Kidney capillary endothelial cell (primary cell): ENCODE measurements at places on chromosomes 6 and 20.

GRCh38 chr20:45312241-45312640, 4.1 kb upstream of the MATN4 start:
- DNase-seq: no peak

GRCh38 chr20:37220731-37221130, 40.9 kb downstream of the GHRH start:
- no peak for DNase-seq

GRCh38 chr6:111894272-111894671, 21.0 kb upstream of the FYN start:
- DNase-seq: no peak

GRCh38 chr6:56581296-56581925, 61.3 kb downstream of the DST start:
- DNase-seq: no peak

DNA sequence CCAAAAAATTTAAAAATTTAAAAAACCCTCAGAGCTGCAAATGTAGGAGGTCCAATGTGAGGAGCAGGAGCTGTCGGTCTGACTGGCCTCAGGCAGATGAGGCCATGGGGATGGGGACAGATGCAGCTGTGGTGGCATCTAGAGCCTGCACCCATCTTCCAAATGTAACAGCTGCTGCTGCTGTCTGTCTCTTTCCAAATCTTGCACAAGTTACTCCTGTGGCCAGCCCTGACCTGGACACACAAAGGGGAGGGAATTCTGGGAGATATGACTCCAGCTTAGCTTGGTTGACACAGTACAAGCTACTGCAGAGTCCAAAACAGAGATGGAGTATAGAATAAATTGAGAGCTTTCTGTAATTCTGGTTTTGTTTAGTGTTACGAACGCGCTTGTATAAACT, 115.2 kb downstream of the PRND start:
- no peak for DNase-seq

GRCh38 chr20:31987744-31988143, 19.8 kb downstream of the XKR7 start:
- peak; percentile 97 for DNase-seq

GRCh38 chr20:50510706-50511542, 741 bp downstream of the PTPN1 start:
- no peak for DNase-seq

DNA sequence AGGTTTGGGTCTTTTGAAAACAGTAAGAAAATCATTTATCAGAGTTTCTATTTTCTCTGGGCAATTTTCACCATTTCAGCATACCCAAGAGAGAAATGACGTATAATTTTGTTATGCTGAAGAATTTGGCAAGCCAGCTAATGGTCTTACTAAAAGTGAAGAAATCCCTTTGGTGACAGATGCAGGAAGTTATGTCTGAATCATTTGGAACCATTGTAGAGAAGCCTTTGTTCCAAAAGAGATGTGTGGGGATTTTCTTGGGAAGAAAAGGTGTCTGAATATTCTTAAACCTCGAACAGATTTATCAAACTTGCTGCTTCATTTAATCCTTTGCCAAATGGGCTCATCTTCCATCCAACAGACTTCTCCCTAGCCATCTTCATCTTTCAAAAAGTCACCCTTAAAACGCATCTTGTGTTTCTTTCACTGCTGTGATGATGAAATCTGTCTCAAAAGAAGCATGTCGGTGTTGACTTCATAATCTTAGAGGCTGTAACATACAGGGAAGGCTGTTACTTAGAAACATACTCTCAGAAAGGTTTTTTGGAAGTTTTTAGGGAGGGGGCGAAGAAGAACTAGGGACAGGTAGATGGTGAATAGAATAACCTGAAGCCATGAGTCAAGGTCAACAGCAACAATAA, 39.5 kb downstream of the CITED2 start:
- DNase-seq: peak; percentile 94

GRCh38 chr20:19710336-19711120, 47.5 kb upstream of the RIN2 start:
- no peak for DNase-seq

GRCh38 chr6:37940074-37940847, 120.7 kb downstream of the ZFAND3 start:
- no peak for DNase-seq

DNA sequence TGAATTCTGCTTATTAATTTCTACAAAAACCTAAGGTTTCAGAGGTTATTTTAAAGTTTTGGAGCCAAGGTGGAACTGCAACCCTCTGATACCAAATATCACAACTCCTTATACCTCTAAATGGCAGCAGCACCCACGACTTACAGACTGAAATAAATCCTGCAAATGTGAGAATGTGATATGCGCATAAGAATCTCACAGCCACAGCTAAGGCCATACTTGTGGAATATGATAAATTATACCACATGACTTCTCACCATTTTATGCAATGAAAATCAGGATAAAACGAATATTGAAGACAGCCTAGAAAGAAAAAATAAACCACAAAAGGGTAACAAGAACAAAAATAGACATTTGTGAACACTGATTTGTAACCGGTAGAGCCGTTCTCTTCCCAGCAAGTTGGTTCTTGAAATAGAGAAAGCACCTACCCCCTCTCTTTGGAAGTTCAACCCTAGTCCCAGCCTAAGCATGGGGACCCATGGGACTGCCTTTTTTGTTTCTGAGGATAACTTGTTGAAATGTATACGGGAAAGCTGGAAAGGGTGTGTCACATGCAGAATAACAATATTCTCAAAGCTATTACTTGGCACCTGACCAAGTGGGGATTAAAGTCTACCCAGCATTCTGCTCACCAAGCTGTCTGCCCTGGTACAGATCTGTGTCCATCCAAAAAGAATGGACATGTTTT, 47.1 kb upstream of the MCM9 start:
- no peak for DNase-seq

GRCh38 chr6:37635319-37635718, 62.4 kb downstream of the MDGA1 start:
- DNase-seq: no peak

- DNase-seq: no peak
Observed at GRCh38 chr20:16001286-16001685, 572.0 kb downstream of the KIF16B start.

- no peak for DNase-seq
Observed at GRCh38 chr6:74969591-74970267, 236.1 kb downstream of the COL12A1 start.

GRCh38 chr20:24453869-24454268, 15.6 kb upstream of the SYNDIG1 start:
- no peak for DNase-seq

DNA sequence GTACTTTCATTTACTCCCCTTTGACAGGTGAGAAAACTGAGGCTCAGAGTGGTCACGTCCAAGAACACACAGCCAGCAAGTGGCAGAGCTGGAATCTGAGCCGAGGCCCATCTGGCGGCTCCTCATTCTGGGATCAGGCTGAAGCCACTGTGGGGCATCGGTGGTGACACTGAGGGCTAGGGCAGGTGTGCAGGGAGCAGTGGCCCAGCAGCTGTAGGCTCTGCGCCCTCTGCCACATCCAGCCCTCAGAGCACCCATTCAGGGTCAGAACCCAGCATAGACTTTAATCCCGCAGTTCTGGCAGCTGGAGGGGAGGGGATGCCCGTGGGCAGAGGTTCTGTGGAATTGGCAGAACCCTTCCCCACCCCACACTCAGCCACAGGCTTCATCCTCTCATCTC, 210.3 kb downstream of the PREX1 start:
- DNase-seq: no peak

- DNase-seq: no peak
Observed at GRCh38 chr6:16474772-16475493, 236.5 kb downstream of the GMPR start.
